ENCODE measurements at places on chromosomes 5 and 9.

GRCh38 chr9:111516061-111516465 is 8.9 kb upstream of the ZNF483 start:
- DNase-seq = no peak

DNA sequence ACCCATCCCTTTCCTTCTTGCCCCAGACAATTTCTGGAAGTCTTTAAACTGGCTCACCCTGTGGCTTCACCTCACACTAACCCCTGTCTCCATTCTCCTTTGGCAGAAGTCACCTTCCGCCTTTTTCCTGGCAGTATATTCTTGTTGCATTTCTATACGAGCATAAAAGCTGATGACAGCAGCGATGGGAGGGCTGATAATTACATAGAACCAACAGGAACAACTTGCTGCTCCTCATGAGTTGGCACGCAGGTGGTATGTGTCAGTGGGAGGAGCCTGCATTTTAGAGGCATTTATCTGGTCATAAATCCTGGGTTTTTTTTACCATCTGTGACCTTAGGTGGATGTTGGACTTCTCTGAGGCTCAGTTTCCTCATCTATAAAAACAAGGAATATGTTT is 61.4 kb upstream of the CKMT2 start:
- DNase-seq = no peak

DNA sequence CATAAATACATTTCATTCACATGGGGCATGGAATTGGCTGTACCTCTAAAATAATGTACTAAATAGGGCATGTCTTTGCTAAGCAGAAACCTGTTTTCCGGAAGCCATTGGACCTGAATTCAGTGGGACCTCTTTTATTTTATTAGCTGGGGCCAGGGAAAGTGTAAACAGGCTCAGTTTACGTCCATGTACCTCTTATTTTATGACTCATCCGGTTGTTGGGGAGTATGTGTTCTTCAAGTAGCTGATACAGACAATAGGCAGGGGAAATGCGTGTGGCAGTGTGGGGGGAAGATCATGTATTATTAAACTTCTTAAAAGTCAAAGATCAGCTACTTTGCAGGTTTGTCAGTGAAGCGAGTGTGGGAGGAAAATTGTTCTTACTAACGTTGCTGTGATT is 1.4 kb upstream of the GDNF start:
- no peak for DNase-seq

- DNase-seq = no peak
These were observed 168.0 kb downstream of the CCDC171 start for GRCh38 chr9:15720861-15721260.

DNA sequence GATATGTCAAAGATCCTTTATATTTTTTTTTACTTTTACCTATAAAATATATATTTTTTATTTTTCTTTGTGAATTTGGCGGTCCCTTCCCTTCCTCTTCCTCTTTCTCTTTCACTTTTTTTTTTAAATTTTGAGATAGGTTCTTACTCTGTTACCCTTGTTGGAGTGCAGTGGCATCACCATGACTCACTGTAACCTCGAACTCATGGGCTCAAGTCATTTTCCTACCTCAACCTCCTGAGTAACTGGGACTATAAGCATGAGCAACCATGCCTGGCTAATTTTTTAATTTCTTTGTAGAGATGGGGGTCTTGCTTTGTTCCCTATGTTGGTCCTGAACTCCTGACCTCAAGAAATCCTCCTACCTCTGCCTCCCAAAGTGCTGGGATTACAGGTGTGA is 258.0 kb upstream of the CLINT1 start:
- no peak for DNase-seq

GRCh38 chr9:100686420-100686819 is 108.5 kb downstream of the CAVIN4 start:
- no peak for DNase-seq

- DNase-seq = no peak
These were observed 49.4 kb downstream of the FNIP1 start for GRCh38 chr5:131747180-131748105.

DNA sequence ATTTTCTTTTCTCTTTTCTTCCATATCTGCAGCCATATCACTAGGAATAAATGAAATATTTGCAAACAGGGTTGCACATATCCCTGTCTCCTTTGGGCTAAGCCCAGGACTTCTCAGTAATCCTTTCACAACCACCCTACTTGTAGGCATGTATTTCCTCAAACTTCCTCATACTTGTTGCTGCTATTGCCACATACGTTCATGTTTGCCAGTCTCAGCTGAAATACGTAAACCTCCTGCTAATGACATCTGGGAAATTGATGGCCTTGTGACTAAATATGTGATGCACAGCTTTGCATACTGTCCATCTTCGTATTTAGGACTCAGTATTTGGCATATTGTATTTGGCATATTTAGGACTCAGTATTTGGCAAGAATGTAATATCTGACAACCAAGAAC is 224.6 kb downstream of the PLK2 start:
- DNase-seq = no peak

Data from endothelial cell (in vitro differentiated cells).